ENCODE measurements at places on chromosomes 7 and 10.

GRCh38 chr10:24132741-24133140 is 76.2 kb upstream of the KIAA1217 start:
- DNase-seq = peak; percentile 36

DNA sequence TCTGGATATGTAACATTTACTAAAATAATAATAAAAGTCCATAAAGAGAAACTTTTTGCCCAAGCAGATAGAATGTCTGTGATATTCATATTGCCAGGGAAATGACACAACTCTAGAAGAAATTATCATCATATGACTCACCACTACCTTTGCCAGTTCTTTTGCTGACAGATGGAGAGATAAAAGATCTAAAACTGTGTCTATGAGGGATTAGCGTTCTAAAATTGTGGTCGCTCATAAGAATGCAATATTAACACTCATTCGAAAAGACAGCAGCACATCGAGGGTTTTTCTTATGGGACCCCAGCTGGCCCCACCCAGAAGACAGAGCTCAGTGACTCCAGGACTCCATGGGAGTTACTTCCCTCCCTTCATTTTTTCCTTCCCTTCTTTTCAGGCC is 16.6 kb upstream of the LANCL2 start:
- DNase-seq = peak; percentile 29

DNA sequence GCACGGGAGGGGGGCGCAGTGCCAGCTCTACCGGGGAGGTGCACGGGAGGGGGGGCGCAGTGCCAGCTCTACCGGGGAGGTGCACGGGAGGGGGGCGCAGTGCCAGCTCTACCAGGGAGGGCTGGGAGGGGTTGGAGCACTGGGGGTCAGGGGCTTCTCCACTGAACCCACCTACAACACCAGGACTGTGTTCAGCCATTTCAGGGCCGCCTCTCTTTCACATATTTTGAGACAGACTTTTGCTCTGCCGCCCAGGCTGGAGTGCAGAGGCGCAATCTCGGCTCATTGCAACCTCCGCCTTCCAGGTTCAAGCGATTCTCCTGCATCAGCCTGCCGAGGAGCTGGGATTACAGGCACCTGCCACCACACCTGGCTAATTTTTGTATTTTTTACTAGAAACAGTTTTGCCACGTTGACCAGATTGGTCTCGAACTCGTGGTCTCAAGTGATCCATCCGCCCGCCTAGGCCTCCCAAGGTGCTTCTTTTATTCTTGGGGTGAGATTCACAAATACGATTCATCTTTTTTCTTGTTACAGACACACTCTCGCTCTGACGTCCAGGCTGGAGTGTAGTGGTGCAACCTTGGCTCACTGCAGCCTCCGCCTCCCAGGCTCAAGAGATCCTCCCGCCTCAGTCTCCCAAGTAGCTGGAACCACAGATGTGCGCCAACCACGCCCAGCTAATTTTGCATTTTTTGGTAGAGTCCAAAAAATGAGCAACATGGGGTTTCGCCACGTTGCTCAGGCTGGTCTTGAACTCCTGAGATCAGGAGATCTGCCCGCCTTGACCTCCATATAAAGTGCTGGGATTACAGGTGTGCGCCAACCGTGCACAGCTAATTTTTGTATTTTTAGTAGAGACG is 37.0 kb downstream of the ADAP1 start:
- DNase-seq = no peak

GRCh38 chr10:37439826-37440225 is 314.4 kb downstream of the ANKRD30A start:
- no peak for DNase-seq

GRCh38 chr10:91054325-91054724 is 133.4 kb upstream of the ANKRD1 start:
- no peak for DNase-seq

All from fibroblast of skin of left biceps (primary cell).